ENCODE measurements at places on chromosomes 12 and 14.

DNA sequence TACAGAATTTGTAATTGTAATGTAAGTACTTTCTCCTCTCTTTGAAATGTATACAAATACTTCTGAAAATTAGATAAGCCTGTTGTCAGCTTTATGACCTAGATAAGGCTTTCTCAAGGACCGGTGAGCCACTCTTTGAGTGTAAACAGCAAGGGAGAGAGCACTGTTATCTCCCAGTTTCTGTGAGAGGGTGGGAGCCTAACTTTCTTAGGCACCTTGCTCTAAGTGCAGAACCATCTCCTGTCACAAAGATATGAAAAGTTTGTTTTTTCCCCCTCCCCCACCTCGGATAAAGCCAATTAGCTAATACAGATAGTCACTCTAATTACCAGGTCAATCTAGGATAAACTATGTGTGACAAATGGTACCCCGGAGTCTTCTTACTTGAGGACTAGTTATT lies 35.8 kb downstream of the CAPS2 start:
- no peak for DNase-seq

GRCh38 chr14:88424573-88424972 lies 39.1 kb downstream of the SPATA7 start:
- DNase-seq, result no peak

GRCh38 chr12:23446746-23447145 lies 502.7 kb downstream of the SOX5 start:
- no peak for DNase-seq

GRCh38 chr14:54597795-54598443 lies 31.0 kb downstream of the SAMD4A start:
- DNase-seq, result no peak

DNA sequence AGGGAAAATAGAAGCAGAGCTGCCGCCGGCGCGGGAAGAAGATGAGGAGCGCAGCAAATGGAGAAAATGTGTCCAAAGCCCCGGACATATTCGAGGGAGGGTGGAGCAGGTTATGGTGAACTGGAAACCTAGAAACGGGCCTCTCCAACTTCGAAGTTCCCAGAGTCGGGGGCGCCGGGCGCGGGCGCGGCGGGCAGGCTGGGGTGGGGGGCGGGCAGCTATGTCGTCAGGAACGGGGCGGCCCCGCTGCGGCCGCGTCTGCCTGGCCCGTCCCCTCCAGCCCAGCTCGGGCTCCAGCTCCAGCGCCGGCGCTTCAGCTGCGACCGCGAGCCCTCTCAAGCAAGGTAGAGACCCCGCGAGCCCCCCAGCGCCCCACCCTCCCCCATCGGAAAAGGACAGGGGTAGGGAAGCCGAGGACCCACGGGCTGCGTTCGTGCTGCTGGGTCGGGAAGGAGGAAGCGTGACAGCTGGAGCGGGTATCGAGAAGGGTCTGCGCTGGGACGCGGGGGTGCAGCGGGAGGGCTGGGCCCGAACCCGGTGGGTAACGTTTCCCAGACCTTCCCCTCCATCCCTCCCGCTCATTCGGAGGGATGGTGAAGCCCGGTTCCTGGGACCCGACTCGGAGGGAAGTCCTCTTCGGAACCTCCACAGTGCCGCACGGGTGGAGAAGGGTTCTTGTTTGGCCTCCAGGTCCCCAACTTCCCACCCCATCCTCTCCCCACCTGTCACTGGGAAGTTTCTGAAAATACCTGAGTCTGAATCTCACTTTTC lies 1.0 kb downstream of the DGKA start:
- peak; percentile 28 for DNase-seq

DNA sequence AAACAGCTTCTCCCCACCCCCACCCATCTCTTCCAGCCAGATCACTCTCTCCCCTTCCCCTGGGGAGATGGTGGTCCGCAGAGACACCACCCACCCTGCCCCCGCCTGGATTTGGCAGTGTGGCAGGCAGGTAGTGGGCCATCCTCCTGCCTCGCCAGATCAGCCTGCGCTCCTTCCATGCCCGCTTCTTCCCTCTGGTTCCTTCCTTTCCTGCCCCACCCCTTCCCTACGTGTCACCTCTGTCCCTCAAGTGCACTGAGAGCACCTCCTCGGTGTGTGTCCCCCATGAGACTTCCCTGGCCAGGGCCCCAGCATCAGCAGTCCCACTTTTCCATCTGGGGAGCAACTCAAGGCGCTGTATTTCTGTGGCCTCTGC lies 632 bp downstream of the NYNRIN start:
- DNase-seq, result no peak

DNA sequence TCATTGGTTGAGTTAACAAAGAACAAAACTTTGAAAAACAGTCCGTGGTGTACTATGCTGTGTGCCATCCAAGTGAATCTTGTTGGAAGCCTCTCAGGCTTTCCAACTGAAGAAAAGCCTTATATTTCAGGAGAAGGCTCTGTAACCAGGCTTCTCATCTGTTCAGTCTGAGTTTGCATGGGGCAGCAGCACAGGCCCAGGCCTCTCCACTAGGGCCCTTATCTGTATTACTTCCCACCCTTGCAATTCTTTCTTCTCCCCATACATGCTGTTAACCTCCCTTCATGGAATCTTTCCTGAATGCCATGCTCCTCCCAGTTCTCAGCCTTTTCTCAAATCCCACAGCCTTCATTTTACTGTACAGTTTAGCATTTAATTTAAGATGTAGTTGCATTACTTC lies 28.3 kb downstream of the FRMD6 start:
- DNase-seq, result no peak

- peak; percentile 97 for DNase-seq
Measured at GRCh38 chr14:69543341-69544115, 31.1 kb downstream of the CCDC177 start.

- DNase-seq, result no peak
Measured at GRCh38 chr14:103540821-103541708, 12.1 kb downstream of the TRMT61A start.

DNA sequence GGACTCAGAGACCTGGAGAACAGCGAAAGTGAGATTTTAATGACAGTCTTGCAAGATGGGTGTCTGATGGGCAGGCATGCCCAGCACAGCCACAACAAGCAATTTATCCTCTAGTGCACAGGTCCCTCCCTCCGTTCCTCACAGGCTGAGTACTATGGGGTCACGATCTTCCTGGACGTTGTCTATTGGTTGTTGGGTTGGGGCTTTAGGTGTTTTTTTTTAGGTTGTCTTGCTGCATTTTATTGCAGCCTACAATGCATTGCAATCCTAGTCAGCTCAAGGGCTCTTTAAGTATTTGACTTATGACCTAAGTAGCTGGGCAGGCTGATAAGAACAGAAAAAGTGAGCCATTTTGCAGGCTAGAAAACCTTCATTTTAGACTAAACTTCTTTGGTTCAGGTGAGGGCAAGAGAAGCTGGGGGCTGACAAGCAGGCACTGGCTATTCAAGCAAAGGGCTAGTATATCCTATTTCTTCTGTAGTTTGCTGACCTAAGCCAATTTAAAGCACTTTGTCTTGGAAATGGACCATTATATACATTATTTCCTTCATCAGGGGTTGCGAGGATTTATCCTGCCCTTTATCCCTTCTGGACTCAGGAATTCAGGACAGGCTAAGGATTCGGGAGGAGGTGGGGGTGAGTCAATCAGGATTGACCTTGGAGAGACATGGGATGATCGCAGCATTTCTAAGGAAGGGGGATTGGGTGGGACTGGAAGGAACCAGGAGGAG lies 6.0 kb downstream of the KRT7 start:
- DNase-seq, result no peak

DNA sequence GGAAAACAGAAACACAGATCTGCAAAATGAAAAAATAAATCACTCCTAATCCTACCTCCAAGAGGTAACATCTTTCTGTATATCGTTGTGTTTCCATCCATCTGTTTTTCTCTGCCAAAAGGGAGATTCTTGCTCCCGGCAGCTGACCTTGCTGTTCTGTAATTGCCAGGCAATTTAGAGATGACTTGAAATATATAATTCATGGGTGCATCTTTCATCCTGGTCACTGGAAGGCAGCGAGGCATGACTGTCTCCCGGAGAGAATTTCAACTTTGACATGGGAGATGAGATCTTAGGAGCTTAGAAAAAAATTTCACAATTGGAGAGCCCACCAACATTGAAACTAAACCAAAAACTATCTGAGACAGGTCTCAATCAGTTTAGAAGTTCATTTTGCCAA lies 53.0 kb downstream of the WSCD2 start:
- DNase-seq, result no peak

DNA sequence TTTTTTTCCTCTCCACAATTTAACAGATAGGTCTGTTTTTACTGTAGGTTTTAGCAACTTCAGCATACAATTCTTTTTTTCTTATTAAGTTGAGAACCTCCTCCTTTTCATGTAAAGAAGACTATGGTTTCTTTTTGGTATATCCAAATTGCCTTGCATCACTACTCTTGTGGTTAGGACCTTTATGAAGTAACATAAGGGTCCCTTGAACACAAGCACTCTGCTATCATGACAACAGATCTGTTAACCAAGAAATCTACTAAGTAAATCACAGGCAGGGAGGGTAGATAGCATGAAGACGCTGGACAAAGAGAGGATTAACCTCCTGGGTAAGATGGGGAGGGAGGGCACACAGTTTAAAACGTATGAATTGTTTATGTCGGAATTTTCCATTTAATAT lies 380.6 kb downstream of the CCDC91 start:
- DNase-seq, result no peak

DNA sequence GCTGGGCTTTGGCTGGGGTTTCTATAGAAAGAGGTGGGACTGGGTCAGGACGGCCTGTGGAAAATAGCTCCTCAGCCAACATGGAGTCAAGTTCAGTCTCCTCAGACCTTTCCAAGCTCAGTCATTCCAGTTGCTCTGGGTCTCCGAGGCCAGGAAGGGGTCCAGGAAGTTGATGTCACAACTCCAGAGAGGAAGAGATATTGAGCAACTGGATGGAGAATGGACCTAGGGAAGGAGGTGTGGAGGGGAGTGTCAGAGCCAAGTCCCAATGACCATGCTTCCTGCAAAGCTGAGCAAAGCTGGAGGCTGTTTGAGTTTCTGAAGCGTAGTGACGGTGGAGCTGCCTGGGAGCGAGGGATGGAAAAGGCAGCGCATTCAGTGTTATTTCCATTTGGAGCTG lies 86.1 kb downstream of the SLC24A4 start:
- DNase-seq, result no peak

DNA sequence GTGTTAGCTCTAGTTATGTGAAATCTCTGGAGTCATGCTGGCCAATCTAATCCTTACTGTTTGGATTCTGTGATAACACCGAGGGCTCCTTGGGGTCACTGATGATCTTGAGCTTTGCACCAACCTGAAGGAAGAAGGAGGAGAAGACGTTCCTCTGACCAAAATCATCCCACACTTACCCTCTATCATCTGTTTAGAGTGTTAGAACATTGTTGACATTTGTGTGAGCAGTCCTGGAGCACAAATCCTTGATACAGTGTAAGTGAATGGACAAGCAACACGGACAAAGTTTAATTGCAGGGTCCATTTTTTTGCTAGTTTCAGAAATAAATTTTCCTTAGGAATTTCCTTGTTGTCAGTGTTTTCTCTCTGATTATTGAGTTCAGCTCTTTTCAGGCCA lies 181.7 kb downstream of the AKAP6 start:
- no peak for DNase-seq

DNA sequence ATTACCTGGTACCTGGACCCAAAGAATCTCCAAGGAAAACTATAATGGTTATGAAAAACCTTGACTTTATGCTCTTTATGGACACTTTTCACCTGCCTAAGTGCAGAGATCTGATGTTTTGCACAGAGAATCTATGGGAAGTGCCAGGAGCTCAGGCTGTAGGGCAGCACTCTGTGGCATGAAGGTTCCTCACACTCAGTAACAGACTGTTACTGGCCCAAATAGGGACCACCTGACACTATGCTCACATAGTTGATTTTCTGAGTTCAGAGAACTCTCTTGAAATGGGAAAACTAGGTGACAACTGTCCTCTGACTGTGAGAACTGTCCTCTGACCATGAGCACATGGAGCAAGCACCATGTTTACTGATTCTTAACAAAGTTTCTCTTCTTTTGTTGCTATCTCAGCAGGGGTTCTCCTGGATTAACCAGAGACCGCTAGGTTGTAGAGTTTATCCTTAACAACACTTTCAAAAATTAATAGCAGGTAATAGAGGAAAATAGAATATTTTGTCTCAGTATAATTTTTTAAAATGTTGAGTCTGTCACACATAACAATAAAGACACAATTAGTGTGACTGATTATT lies 101.6 kb downstream of the STXBP6 start:
- DNase-seq, result no peak

- DNase-seq, result no peak
Measured at GRCh38 chr12:53231671-53231920, 413 bp downstream of the RARG start.

GRCh38 chr14:104999361-104999760 lies 13.8 kb downstream of the CLBA1 start:
- no peak for DNase-seq

- DNase-seq, result no peak
Measured at GRCh38 chr12:124157406-124157805, 137.5 kb upstream of the RFLNA start.

- no peak for DNase-seq
Measured at GRCh38 chr14:106879241-106879640, 1352.9 kb downstream of the TMEM121 start.

- DNase-seq, result no peak
Measured at GRCh38 chr12:132710043-132710404, 618 bp upstream of the PGAM5 start.

DNA sequence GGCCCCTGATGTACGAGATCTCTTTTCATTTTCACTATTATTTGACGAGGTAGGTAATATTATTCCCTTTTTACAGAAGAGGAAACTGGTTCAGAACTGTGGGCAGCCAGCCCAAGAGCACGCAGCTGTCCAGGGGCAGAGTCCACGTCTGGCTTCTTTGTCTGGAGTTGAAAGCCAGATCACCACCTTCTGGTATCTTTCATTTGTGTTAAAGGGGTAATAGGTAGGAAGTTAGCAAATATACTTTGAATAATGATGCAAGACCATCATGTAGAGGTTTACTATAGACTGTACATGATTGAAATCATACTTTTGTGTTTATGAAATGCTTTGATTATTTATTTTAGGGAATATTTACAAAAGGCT lies 144.1 kb upstream of the AMIGO2 start:
- DNase-seq, result no peak

GRCh38 chr12:98939350-98939749 lies 294.3 kb downstream of the APAF1 start:
- DNase-seq, result no peak

- DNase-seq, result no peak
Measured at GRCh38 chr12:6124411-6125309, at the start of gene VWF. Gene VWF, minus strand, starts transcription at chr12:6124670. Its CDS starts 1,474 bp downstream, at chr12:6123196.

DNA sequence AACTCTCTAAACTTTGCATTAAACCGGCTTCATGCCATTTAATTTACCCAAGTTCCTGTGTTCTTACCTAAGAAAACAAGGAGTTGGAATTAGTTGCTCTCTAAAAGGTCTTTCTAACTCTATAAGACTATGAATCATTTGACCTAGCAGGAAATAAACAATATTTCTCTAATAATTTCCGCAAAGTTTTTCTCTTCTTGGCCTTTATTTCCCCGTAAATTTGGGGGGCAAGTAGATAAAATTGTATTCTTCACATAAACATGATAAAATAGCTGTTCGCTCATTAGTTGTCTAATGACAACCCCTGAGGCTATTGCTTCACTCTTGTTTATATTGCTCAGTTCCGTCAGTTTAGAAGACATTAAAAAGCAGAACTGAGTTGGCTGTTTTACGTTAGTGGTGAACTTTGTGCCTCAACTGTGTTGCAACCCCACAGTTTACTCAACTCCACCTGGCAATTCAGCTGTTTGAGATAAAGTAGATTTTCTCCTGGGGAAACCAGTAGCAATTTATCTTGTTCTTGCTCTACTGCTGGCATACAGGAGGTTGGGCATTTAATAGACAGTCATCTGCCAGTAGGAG lies 74.7 kb downstream of the BTG1 start:
- no peak for DNase-seq
